ENCODE measurements at places on chromosomes 12 and 14.

DNA sequence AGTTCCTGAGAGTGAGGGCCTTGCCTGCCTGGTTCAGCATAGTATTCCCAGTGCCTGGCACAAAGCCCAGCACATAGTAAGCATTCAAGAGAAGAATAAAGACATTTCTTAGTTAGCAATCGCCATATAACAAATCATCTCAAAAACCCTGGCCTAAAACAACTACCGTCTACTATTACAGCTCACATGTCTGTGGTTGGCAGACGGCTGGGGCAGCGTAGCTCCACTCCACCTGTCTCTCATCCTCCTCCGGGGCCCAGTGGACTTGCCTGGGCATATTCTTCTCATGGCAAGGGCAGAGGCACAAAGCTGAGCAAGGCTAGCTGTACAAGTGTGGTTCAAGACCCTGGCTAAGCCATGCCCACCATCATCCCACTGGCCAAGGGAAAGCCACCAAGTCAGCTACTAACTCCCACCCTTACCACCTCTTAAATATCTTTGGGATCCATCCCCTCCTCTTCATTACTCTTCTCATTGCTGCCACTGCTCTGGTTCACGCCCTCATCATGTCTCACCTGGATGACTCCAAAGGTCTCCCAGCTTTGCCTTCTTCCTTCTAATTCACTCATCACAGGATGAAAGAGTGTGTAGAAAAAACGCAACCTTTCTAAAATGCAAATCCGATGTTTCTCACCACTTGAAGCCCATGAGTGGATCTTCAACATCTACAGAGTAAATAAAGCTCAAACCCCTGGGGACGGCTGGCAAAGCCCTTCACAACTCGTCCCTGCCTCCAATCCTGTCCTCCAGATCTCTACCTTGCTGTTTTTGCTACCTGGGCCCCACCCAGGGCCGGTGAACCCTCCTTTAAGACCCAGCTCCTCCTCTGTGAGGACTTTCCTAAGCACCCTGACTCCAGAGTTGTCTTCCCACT is 10.4 kb downstream of the TMEM229B start:
- DNase-seq, result no peak

DNA sequence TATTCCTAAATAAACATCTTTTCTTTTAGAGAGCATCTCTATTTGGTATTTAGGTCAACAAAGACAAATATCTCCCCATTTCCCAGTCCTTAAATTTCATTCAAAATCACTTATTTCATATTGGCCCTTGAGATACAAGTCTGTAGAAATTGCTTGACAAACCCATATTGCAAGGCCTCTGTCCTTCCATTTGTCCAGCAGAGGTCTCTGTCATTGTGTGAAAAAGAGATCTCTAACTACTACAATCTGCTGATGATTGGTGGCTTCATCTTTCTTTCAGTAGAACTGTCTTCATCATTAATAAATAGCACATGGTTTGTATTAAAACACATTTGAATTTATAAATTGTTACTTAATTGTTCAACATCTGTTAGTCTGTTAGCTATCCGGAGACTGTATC is 252.6 kb downstream of the ACSS3 start:
- no peak for DNase-seq

DNA sequence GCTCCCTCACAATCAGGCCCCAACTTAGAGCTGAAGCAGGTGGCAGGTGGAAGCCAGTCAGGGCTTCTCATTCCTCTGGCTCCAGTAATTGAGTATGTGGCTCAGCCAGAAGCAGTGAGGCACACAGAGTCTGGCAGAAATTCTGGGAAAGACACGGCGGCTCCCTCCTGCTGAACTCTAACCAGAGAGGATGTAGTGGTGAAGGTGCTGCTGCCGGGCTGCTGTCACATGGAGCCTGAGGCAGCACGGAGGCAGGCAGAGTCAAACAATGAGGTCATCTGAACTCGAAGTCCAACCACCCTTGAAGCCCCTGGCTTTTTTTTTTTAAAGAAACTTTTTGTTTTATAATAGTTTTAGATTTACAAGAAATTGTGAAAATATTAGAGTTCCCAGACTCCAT is 33.4 kb upstream of the SMOC1 start:
- DNase-seq, result no peak

DNA sequence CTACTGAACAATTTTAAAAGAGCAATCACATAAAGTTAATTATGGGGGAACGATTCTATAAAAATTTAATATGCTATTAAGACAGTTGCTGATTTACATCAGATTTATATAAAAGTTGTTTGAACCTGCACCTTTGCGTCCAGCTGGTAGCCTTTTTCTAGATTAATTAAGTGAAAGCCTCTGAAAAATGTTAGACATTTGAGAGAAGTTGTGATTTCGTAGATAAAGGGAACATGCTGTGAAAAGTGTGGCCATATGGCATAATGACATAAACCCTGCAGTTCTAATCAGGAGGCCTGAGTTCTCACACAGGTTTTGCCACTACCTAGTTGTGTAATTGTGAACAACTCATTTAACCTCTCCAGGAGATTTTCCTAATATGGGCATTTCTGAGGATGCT is 187.2 kb downstream of the TMTC2 start:
- no peak for DNase-seq

DNA sequence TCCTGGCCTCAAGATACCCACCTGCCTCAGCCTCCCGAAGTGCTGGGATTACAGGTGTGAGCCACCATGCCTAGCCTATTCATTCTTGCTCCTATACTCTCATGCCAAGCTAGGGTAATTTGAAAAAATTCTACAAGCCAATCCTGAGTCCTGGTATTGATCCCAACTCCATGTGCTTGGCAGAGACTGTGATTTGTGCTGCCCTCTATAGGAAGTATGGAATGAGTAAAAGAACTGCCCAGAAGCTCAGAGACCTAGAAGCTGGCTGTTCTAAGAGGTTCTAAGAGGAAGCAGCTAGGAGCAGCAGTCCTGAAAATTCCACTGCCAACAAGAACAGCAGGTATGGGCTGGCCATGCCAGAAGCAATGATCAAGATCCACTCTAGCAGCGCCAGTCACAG is 402.5 kb downstream of the PCNX1 start:
- DNase-seq, result no peak

DNA sequence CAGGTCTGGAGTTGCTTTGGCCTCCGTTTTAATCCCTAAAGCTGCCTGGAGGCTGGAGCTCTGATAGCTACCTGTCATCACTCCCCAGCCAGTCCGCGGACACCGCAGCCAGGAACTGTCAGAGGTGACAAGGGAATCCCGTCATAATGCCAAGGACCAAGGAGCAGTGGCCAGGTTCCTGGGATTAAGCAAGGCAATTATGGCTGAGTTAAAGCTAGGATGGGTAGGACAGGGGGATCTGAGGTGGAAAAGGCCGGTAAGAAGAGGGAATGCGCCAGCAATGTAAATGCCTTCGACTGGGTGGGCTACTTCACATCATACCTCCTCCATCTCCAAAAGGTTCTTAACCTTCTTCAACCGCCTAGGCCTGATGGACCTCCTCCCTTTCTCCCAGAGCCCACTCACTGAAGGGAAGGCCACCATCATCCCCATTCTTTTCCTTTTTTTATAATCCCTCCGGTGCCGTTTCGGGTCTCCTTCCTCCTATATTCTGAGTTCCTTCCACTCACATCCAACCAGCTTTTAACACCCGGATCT is 1.9 kb downstream of the PPP1R3E start:
- no peak for DNase-seq

DNA sequence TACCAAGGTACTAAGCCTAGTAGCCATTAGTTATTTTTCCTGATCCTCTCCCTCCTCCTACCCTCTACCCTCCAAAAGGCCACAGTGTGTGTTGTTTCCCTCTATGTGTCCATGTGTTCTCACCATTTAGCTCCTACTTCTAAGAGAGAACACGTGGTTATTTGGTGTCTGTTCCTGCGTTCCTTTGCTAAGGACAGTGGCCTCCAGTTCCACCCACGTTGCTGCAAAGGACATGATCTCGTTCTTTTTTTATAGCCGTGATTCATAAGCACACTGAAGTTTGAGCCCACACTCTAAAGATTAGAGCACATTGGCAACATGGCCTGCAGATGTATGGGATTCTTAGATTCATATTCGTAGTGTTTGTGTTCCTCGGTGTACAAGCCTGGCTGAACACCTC is 8.1 kb upstream of the STX2 start:
- DNase-seq, result no peak

DNA sequence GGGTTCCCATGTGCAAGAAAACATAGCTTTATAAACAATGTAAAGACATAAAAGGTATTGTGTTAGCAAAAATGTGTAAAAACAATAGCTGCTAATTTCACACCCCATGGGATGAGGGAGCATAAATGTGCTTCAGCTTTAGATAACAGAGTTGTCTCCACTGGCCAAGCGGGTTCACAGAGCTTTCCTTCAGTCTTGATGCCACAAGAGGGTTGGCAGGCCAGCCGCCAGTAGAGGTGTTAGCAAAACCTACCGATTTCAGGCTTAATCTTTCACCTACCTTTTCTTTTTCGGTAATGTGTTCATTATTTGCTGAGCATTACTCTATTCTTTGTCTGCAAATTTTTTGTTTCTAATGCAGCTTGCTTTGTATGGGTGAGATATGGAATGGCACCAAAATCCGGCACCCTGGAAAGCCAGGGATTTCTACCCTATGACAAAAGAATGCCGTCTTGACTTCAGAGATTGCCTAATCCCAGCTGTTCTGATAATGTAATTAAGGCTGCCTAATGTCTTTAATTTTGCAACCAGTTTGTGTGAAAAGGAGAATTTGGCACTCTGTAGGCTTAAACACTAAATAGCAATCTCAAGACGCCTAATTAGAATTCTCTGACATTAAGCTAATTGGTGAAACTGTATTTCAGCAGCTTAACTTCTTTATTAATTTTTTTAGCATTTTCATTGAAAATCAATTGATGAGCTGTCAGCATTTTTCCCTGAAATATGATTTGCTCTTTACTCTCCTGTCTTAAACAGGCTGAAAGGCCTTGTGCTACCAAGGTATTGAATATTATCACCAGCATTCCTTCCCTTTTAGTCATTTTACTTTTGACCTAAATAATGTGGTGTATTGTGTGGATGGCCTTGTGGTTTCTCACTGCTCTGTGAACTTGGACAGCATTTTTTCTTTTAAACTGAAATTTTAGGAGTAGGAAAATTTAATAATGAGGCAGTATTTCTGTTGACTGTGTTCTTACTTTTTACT is 60.7 kb downstream of the POLR3B start:
- DNase-seq, result no peak
